HT-29 (cell line): ENCODE measurements at places on chromosomes 2 and 18.

DNA sequence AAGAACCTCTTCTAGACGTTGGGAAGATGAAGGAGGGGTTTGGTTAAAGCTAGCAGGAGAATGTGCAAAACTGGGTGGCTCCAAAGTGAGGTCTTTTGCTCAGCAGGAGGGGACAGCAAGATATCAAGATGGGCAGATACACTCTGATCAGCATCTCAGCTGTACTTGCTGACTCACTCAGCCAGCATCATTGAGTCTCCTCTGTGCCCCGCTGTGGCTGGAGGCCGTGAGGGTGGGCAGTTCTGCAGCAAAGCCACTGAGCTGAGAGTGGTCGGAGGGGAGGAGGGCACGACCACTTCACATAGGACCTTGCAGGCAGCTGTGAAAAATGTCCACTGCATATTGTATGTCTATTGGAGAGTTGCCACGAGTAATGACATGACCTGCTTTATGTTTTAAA lies 152.0 kb downstream of the CAPN13 start:
- no peak for DNase-seq

DNA sequence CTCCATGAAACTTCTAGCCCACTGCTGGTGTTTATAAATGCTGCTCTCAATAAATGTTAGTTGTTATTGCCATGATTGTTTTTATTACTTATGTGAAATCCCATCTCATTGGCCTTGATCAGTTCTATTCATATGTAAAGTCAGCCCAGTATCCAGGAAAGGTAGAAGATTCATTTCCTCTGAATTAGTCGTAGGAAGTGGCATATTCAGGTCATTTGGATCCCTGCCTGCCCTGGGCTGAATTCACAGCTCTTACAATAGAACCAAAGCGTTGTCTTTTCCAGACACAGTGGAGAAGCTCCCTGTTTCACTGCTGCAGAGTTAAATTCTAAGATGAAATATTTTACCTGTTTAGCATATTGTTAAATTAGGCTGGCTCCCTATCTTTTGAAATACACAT lies 70.3 kb downstream of the MAIP1 start:
- no peak for DNase-seq

- no peak for DNase-seq
These were observed 6.9 kb downstream of the OTX1 start for GRCh38 chr2:63057249-63058143.

GRCh38 chr2:217643789-217644301 lies 358.9 kb downstream of the TNS1 start:
- no peak for DNase-seq

GRCh38 chr18:62605685-62606084 lies 82.9 kb downstream of the ZCCHC2 start:
- no peak for DNase-seq

GRCh38 chr2:158845859-158846258 lies 50.7 kb downstream of the DAPL1 start:
- no peak for DNase-seq
